ENCODE measurements at places on chromosomes 2 and 18.

GRCh38 chr2:98158305-98158704 lies 71.3 kb downstream of the VWA3B start:
- H3K36me3 ChIP-seq, result no peaks in the 10 kb centered on the region
- H3K4me1 ChIP-seq, result peaks cover 3% of the 10 kb centered on the region
- no peak for DNase-seq
- H3K27me3 ChIP-seq, result no peaks in the 10 kb centered on the region
- no peak overlapping the region for H3K4me3 ChIP-seq

GRCh38 chr18:5196253-5197031 lies 615 bp downstream of the AKAIN1 start:
- DNase-seq, result no peak
- no peaks in the 10 kb centered on the region for H3K36me3 ChIP-seq
- peaks cover 6% of the 10 kb centered on the region for H3K27me3 ChIP-seq
- H3K27ac ChIP-seq, result no peak overlapping the region
- no peak overlapping the region for H3K4me3 ChIP-seq

DNA sequence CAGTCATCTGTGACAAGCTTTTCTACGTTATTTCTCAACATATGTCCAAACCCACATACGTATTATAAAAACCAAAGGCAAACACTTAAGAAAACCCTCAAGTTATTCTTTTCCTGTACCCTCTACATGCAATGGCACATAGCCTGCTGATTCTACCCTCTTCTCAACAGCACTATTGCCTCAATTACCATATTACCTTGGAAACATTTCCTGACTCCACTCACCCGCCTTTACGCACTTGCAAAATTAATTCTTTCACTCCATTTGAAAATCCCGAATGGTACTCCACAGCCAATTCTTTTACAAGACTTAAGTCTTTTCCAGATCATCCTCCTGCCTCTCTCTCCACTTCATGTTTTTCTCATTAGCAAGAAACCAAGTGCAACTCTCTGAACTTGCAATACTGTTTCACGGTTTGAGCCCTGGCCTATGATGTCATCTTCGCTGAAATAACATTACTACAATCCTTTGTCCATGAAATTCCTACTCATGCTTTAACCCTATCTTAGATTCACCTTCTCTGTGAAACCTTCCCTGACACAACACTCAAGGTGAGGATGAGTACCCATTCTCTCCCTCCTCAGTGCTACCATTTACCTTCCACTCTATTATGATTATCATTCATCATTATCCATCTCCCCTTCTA lies 29.0 kb downstream of the SESTD1 start:
- DNase-seq, result no peak
- no peaks in the 10 kb centered on the region for H3K27me3 ChIP-seq
- H3K4me1 ChIP-seq, result no peaks in the 10 kb centered on the region
- H3K4me3 ChIP-seq, result no peak overlapping the region
- no peaks in the 10 kb centered on the region for H3K36me3 ChIP-seq

- peak; percentile 75 for DNase-seq
- no peaks in the 10 kb centered on the region for H3K36me3 ChIP-seq
- H3K4me3 ChIP-seq, result no peak overlapping the region
- peaks cover 22% of the 10 kb centered on the region for H3K4me1 ChIP-seq
- peak overlapping the region; percentile 9 for H3K27ac ChIP-seq
- H3K27me3 ChIP-seq, result no peaks in the 10 kb centered on the region
Observed at GRCh38 chr2:23563673-23564614, 179.0 kb downstream of the KLHL29 start.

- H3K4me3 ChIP-seq, result no peak overlapping the region
- H3K27ac ChIP-seq, result no peak overlapping the region
- no peak for DNase-seq
- no peaks in the 10 kb centered on the region for H3K4me1 ChIP-seq
- H3K27me3 ChIP-seq, result no peaks in the 10 kb centered on the region
Observed at GRCh38 chr18:44245019-44245418, 435.7 kb upstream of the SETBP1 start.

- H3K4me3 ChIP-seq, result no peak overlapping the region
- no peak overlapping the region for H3K27ac ChIP-seq
- no peaks in the 10 kb centered on the region for H3K36me3 ChIP-seq
- no peak for DNase-seq
- no peaks in the 10 kb centered on the region for H3K27me3 ChIP-seq
Observed at GRCh38 chr2:204367466-204367865, 177.8 kb upstream of the PARD3B start.

DNA sequence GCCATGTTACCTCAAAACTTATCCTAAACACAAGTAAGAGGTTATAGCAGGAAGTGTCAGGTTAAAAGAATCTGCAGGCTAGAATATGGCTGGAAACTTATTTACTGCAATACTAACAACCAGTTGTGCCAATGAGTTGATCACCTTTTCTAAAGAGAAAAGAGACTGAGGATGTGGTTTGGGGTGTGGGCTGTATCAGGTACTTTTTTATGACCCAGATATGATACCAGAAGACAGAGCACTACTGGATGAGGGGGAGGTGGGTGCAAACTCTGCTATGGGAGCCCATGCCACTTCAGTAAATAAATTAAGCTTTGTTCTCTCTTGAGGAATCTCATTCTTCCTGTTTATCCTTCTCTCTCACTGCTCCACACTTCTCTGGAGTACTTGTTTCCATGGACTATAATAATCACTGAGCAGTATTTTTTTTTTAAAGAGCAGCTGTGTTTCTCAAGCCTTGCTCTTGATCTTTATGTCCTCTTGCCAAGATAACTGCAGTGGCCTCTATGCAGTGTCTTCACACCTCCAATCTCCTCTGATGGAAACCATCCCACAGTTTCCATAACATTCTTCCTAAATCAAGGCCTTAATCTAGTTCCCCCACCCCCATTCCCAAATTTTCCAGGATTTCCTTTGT lies 51.2 kb upstream of the NOSTRIN start:
- no peaks in the 10 kb centered on the region for H3K36me3 ChIP-seq
- H3K4me1 ChIP-seq, result no peaks in the 10 kb centered on the region
- no peak overlapping the region for H3K27ac ChIP-seq
- no peak overlapping the region for H3K4me3 ChIP-seq
- no peaks in the 10 kb centered on the region for H3K27me3 ChIP-seq

DNA sequence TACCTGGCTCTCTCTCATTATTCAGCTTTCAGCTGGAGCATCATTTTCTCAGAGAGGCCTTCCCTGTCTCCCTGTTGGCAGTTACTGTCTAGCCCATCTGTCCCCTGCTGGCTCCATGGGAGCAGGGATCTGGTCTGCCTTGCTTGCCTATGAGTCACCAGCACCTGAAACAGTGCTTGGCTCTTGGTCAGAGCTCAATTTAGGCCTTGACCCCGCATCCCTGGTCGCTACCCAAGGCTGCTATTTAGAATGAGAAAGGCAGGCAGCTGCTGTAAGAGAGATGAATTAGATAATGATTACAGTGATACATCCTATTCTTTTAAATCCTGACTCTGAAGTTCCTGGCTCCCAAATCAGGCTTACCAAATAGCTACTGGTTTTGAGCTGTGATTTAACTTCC lies 32.9 kb downstream of the KCNE4 start:
- H3K27ac ChIP-seq, result no peak overlapping the region
- H3K27me3 ChIP-seq, result no peaks in the 10 kb centered on the region

DNA sequence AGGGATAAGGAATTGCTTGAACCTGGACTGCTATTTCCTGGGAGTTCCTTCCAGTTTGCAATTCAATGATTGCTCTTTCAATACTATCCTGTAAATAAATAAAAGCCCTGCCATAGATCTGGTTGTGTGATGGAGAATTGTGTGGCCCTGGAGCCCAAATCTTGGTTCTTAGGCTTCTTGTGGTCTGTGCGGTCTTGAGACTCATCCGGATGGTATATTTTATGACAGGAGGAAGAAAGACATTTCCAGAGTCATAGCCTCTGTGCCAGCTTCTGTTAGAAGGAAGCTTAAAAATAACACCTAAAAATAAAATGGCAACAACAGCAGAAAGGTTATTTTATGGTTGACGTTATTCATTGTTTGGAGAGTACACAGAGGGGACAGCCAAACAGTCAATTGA lies 137.7 kb downstream of the ABCA12 start:
- H3K4me1 ChIP-seq, result no peaks in the 10 kb centered on the region
- H3K27me3 ChIP-seq, result no peaks in the 10 kb centered on the region
- DNase-seq, result no peak

DNA sequence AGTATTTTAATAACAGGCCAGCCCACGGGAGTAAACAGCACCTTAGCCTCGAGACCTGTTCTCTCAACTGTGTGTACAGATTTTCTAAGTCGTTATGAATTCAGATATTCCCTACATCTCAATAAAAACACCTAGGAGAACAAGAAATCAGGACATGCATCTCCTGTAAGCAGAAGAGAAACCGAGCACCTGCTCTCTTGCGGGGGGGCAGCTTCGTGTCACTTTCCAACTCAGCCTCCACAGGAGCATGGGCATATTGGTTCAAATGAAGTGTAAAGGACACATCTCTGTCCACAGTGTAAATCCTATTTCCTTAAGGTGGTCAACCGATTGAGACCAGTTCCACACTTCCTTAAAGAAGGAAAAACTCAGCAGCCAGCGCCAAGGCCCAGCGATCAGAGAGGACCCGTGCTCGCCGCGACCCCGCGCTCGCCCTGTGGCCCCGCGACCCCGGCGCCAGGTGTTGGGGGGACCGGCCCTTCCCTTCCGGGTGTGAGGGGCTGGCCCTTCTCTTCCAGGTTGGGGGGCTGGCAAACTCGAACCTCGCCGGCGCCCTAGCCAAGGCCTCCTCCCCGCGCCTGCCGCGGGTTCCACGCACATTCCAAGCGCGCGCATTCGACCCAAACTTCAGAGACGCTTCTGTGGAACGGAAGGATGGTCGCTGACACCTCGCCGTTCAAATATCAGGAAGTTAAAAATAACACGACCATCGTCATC lies 652 bp downstream of the SH3YL1 start:
- no peaks in the 10 kb centered on the region for H3K36me3 ChIP-seq
- peak overlapping the region; percentile 88 for H3K4me3 ChIP-seq
- no peaks in the 10 kb centered on the region for H3K27me3 ChIP-seq
- no peak for DNase-seq
- peaks cover 12% of the 10 kb centered on the region for H3K4me1 ChIP-seq
- H3K27ac ChIP-seq, result no peak overlapping the region

- H3K27ac ChIP-seq, result no peak overlapping the region
- H3K4me1 ChIP-seq, result no peaks in the 10 kb centered on the region
- DNase-seq, result no peak
- no peaks in the 10 kb centered on the region for H3K27me3 ChIP-seq
- H3K36me3 ChIP-seq, result no peaks in the 10 kb centered on the region
- no peak overlapping the region for H3K4me3 ChIP-seq
Observed at GRCh38 chr2:174788291-174788929, 24.1 kb upstream of the CHRNA1 start.

DNA sequence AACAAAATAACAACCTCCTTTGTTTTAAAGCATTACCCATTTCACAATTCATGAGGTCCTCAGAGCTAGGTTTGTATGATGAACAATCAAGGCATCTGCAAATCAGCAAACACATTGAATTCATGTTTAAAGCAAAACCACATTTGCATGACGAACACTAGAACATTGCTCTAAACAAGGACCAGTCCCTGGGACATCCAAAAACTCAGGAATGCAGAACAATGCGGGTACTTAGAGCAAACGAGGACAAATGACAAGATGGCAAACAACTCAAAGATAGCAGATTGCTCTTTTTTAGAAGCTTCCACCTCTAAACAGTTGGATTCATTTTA lies 45.7 kb upstream of the RALBP1 start:
- H3K27ac ChIP-seq, result no peak overlapping the region
- no peaks in the 10 kb centered on the region for H3K4me1 ChIP-seq
- H3K36me3 ChIP-seq, result no peaks in the 10 kb centered on the region
